ENCODE measurements at places on chromosomes 5 and 9.
A peak's percentile ranks its signal among the peaks of the same experiment; 100 is the strongest.

DNA sequence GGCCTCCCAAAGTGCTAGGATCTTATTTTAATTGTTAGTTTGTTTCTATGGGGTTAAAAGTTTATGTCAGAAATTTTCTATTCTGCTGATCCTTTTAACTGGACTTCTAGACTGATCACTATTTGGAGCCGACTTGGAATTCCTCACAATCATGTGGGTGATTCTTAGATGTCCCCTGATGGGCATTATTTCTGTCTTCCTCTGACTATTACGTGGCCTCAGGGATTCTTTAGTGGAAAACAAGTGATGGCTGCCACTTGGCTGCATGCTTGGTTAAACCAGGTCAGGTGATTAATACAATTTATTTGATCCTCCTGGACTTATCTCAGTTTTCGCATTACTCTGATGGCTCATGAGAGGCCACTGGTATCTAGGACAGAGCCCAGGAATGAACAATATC, 32.2 kb upstream of the OR2S2 start:
- DNase-seq, result no peak

DNA sequence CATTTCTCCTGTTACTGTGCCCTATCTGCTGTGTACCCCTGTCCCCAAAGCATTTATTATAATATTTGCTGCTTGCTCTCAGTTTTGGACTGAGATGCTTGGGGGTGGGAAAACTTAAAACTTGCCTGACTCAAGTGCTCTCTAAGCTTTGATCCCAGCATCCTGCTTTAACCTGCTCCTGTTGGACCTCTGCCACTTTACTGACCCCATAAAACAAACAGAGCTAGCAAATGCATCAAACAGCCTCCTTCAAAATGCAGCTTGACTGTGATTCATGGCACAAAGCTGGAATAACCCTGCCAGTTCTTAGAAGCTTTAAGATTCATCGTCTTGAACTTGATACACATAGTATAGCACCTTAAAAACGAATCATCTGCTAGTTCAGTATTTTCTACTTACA, 212.5 kb downstream of the DEPDC1B start:
- DNase-seq, result no peak

- no peak for DNase-seq
These were observed 799.9 kb downstream of the CDH12 start for GRCh38 chr5:22053195-22053594.

- DNase-seq, result no peak
These were observed 711 bp downstream of the MRPL50 start for GRCh38 chr9:101397746-101398067.

GRCh38 chr5:2205185-2205585, 322.5 kb upstream of the IRX4 start:
- DNase-seq, result no peak

- no peak for DNase-seq
These were observed 28.3 kb downstream of the CCDC69 start for GRCh38 chr5:151195622-151196021.

DNA sequence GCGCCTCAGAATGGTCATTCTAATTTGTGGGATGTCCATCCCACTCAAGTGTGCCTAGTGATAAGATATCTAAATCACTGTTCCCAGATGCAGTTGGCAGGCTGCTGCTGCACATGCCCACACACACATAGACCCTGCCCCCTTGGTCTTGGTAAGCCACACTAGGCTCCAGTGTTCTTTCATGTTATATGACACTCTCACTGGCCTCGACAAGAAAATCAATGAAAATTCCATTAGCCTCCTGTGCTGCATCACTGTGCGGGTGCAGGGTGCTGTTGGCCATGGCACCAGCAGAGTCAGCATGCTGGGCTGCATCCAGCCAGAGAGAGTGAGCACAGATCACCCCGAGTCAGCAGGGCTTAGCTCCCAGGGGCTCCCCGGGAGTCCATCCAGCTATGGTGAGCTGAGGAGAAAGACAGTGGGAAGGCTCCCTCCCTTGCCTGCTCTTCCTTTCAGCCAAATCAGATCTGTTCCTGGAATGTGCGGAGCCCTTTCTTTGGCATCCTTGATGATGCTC, 59.9 kb downstream of the ABLIM3 start:
- no peak for DNase-seq

GRCh38 chr9:106757514-106757913, 105.5 kb upstream of the ZNF462 start:
- no peak for DNase-seq

DNA sequence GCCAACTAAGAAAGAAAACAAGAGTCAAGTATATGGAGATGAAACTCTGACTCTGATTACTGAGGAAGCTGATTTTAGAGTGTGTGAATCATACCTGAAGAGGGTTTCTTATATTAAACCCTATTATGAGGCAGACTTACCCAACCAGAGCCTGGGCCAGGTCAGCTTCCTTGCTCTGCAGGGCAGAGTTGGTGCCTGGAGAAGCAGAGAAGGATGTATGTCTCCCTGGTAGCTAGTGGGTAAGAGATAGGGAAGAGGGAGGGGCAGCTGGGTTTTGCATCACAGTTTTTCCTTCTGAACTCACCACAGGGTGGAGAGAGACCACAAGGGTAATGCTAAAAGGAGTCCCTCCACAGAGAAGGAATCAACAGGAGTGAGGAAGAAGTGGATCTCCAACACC, 104.1 kb downstream of the CMYA5 start:
- no peak for DNase-seq

- DNase-seq, result no peak
These were observed 11.9 kb upstream of the PDLIM4 start for GRCh38 chr5:132245593-132245992.

DNA sequence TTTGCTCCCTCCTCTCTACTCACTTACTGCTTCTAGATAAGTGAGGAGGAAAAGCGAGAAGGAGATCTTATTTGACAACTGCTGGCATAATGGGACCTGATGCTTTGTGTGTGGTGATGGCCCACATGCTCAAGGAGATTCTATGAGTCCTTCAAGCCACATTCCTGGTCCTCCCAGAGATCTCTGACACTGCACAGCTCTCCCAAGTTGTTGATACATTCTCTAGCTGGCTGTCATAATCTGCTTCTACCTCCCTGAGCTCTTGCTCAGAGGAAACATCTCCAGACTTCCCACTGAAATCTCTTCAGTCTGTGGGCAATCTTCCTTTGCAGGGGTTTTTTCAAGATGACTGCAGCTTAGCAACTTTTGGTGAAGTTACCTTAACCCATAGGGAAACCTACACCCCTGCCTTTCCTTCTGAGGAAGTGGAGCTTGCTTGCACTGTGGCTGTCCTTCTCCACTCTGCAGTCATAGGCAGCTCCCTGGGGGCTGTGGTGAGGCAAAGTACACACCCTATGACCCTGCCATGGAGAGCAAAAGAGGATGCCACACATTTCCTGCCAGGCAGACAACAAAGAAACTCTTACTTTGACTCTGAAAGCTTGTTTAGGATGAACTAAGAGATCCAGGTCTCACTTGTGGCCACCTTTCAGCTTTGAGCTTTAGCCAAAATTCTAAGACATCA, 163.8 kb downstream of the TMEM38B start:
- DNase-seq, result no peak

DNA sequence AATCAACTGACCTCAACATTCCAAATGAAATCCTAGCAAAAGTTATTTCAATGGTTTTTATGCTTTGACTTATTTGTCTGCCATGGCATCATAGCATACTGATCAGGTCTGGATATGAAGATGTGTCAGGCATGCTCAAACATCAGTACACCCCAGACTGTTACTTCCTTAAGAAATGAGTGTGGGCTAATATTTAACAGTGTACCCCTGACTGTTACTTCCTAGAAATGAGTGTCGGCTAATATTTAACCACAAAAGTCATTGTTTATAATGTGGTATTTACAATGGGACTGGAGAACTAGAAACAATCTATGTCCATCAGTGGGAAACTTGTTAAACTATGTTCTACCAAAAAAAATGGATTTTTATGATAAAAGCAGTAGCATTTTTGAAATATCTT, 38.1 kb upstream of the HNRNPA0 start:
- no peak for DNase-seq

DNA sequence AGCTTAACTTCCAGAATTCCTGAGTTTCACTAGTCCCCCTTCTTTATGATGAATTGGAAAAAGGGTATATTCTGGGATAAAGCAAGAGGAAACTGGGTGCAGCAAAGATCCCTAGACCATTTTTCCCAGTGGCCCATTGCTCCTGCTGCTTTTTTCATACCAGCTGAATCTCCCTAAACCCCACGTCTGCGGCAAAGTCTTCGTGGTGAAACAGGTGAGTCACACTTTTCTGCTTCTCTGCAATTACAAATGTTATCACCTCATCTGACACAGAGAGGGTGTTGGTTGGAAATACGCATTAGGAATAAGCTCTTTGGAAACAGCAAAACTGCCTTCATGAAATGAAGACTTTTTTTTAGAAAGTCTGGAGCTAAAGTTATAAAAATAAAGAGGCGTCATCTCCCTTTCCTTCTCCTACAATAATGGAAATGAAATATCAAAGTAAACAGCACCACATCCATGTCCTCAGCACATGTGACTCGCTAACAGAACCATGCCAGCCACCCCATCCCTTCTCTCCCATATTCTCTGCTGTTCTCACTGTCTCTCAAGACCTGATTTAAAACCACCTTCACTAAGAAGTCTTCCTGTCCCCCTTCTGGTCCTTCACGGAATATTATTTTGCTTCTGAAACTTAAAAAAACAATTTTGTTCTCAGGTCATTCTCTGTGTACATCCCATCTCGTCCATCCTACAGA, 39.5 kb upstream of the GLRX start:
- no peak for DNase-seq

DNA sequence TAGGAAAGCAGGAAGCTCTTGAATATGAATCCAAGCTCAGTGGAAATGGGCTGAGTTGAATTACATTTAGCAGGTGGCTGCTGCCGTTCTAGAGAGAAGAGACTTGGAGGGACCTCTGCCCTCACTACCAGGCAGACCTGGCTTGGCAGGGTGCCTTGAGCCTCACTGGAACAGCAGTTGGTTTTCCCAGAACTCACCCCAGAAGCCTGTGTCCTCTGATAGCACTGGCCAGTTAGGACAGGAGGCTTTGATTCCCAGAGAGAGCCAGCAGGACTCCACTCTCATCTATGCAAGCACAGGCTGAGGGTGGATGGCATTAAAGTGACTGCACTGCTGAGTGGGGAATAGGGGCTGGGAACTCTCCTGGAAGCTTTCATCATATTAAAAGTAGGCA, 54.8 kb downstream of the PWWP2A start:
- DNase-seq, result no peak

- no peak for DNase-seq
These were observed 9.8 kb downstream of the NTNG2 start for GRCh38 chr9:132171702-132172101.

DNA sequence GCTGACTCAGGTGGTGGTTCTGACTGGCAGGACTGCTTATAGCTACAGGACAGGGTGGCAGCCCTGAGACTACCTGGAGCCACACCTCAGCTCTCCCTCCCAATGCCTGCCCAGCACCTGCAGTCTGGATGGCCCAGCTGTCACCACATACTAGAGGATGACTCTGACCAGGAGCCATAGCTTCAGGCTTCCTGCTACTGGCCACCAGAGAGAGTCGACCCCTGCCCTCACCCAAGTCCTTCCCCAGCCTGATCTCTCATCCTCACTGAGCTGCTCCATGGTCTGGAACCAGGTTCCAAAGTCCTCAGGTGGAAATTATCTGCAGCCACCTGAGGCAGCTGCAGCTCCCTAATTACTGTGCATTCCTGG, 25.6 kb upstream of the TDRD7 start:
- no peak for DNase-seq

DNA sequence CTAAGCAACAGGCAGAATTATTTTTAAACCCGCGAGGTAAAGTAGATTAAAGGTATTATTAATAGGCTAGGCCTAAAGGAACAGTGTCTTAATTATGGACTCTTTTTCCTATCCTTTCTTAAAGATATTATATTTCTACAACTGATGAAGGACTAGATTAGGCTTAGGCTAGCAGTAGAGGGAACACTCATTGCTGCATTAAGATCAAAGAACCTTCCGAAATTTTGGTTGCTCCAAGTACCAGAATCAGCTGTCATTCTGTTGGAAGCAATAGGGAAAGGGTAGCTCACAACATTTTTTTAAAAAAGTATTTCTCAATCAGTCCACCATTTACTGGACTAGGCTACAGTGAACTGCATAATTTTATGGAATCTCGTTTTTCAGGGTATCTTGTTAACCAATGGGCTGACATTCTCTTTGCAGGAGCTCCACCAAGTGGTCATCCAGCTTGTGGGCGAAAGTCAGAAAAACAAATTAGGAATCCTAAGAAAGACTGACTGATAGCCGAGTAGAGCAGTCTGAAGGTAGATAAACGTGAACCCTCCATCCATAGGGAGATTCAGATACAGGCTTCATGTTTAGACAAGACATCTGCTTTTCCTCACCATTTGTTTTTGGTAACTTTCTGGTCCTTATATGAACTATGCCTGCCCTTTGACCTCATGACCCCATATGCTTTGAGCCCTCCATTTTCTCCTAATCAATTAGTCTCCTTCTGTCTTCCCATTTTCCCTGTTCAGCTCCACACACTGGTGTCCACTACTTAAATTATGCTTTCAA, 103.6 kb upstream of the CHD1 start:
- DNase-seq, result peak; percentile 6

- DNase-seq, result no peak
These were observed 34.4 kb upstream of the PIK3R1 start for GRCh38 chr5:68181039-68181599.

GRCh38 chr9:99003308-99003707, 59.6 kb downstream of the COL15A1 start:
- no peak for DNase-seq

DNA sequence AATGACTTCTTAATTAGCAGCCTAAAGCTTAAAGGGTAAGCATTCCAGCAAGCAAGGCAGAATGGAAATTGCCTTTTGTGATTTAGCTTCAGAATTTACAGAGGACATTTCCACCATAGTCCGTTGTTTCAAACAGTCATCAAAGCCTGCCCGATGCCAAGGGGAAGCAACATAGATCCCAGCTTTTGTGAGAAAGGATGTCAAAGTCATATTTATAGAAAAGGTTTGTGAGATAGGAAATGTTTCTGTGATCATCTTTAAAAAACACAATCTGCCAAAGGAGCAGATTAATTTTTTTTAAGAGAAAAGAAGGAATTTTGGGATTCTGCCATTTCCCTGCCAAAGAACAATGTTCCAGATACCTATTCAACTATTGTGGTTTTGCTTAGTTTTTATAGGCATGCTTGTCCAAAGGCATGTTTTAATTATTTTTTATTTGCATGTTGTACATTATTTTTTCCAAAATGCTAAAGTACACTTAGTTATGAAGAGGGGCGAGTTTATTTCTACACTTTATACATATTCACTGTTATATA, 346.9 kb downstream of the ZNF608 start:
- DNase-seq, result no peak

GRCh38 chr5:73496984-73497457, 1.2 kb upstream of the BTF3 start:
- DNase-seq, result no peak

- no peak for DNase-seq
These were observed 461.9 kb upstream of the PAPPA start for GRCh38 chr9:115691693-115692092.

GRCh38 chr5:123950701-123951581, 439.0 kb downstream of the CSNK1G3 start:
- DNase-seq, result no peak

GRCh38 chr9:132546148-132547051, 36.0 kb upstream of the BARHL1 start:
- DNase-seq, result no peak

GRCh38 chr5:121160591-121160990, 691.1 kb upstream of the FTMT start:
- no peak for DNase-seq

Measured in nucleus accumbens (tissue), 56 donors.